ENCODE measurements at places on chromosomes 6 and 20.
A peak's percentile ranks its signal among the peaks of the same experiment; 100 is the strongest.

GRCh38 chr6:153059757-153060156 lies 57.2 kb upstream of the MTRF1L start:
- no peak for DNase-seq

DNA sequence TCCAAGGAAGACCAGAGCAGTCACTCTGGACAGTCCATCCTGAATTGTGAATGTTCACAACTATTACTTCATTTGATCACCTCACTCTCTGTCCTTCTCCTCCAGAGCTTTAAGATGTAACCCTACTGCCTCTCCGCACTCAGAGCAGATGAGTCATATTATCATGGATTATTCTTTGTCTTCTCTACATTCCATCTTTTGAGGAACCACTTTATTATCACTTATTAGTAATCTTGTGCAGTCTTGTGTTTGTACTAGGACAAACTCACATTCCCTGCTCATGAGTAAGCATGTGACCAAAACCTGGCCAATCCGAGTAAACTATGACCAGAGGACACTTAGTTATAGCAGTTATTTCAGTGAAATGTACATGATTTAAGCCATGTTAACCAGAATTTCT lies 401.5 kb upstream of the ADGRB3 start:
- no peak for DNase-seq

GRCh38 chr6:117072134-117072533 lies 193.2 kb upstream of the VGLL2 start:
- no peak for DNase-seq

DNA sequence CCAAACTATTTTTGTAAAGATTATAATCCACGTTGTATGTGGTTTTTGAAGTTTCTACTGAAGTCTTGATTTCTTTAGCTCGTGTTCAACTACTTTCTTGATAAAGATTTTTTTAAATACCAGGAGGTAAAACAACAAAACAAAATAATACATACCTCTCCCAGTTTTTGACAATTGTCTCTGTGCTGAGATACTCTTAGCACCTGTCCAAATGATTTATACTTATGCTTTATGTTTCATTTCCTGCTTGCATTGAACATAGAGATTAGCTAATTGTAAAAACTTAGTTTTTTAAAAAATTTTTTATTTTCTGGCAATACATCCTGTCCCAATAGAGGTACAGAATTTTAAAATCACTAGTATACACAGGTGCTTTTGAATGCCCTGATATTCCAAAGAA lies 506.9 kb upstream of the ADGRB3 start:
- DNase-seq = no peak

- no peak for DNase-seq
These were observed 14.1 kb downstream of the MCHR2 start for GRCh38 chr6:99979953-99980352.

- no peak for DNase-seq
These were observed 4.6 kb downstream of the MICB start for GRCh38 chr6:31502586-31502985.

GRCh38 chr20:12906361-12906760 lies 102.4 kb upstream of the SPTLC3 start:
- DNase-seq = no peak

GRCh38 chr6:133404151-133404550 lies 163.0 kb downstream of the EYA4 start:
- DNase-seq = no peak

- no peak for DNase-seq
These were observed 293.6 kb downstream of the COL12A1 start for GRCh38 chr6:74912234-74912633.

GRCh38 chr6:20319520-20320357 lies 81.9 kb upstream of the E2F3 start:
- DNase-seq = peak; percentile 85
